ENCODE measurements at places on chromosomes 7 and 10.

DNA sequence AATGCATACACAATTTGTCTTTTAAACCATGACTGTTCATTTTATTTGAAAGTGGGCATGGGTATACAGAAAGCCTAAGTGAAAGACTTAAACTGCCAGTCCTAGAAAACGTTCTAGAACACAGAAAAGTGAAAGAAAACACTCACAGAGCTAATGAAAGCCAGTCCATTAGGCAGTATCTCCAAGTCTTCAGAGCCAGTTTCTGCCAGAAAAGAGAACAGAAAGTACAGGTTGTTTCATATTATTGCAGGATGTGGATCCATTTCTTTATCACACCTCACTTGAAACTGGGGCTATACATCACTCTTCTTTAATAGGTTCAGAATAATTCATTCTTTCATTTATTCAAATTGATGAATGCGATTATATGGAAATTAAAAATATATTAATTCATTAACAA is 7.7 kb downstream of the PON1 start:
- DNase-seq: no peak

DNA sequence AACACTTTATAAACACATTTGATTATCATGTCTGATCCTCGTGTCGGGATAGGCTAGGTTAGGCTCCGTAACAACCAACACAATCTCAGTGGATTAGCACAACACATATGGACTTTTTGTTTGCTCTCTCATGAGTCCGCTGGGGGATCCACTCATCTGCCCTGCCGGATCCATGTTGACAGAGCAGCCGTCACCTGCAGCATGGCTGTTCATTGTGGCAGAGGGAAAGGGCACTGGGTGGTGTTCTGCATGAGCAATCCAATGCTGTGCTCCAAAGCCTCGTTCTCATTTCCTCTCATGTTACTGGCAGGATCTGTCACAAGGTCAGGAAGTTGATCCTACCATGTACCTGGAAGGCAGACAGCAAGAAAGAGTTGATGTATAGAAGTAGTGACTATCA is 62.5 kb upstream of the RAPGEF5 start:
- no peak for DNase-seq

DNA sequence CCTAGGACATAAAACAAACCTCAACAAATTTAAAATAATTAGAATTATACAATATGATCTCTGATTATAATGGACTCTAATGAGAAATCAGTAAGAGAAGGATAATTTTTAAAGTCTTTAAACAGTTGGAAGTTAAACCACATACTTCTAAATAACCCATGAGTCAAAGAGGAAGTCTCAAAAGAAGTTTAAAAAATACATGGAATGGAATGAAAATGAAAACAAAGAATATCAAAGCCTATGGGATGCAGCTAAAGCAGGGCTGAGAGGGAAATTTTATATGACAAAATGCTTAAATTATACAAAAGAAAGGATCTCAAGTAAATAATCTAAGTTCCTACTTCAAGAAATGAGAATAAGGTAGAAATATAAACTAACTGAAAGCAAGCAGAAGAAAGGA is 460.5 kb downstream of the RPS24 start:
- no peak for DNase-seq

- no peak for DNase-seq
Measured at GRCh38 chr10:52623761-52624160, 148.8 kb downstream of the MBL2 start.

DNA sequence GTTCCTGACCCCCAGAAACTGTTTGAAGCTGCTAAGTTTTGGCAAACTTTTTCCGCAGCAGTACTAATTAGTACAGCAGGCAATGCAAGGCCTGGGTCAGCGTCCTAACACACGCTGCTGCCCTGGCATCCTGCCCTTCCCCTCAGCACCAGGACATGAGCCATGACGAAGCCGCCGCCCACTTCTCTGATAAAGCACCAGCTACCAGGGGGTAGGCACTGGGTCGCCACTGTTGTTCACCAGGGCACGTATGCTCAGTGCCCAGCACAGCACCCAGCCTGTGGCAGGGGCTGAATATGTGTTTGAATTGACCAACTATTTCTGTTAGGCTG is 59.5 kb downstream of the CHST15 start:
- no peak for DNase-seq

GRCh38 chr10:49667991-49668390 is 11.5 kb upstream of the C10orf53 start:
- DNase-seq: no peak

DNA sequence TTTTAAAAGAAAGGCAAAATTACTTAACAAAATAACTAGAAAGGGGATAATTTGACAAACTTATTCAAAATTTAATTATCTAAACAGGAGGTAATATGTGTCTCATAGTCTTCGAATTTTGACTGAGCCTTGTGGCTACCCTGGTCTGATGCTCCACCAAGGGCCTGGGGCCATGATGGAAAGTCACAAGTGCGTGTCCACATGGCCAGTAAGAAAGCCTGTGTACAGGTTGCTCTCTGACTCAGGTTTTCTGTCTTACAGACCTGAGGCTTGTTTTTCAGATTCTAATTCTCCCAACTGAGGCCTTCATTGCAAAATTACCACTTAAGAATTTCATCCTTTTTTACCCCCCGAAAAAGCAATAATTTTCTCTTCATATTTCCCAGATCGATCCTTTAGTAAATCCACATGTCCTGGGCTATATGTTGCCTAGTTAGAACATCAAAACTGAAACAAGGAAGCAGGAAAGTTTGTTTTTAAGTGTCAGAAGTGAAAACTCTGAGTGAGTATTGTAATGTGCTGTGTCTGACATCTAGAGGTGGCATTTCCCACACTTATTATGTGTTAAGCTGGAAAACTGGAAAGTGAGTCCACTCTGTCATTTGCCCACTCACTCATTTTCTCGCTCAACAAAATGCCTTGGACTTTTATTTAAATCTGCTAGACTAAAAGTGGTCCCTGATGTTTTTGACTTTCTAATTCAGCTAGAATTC is 10.0 kb downstream of the CYP3A43 start:
- DNase-seq: no peak

- DNase-seq: no peak
Measured at GRCh38 chr10:14625765-14626525, 148.8 kb downstream of the FAM107B start.

GRCh38 chr10:59315465-59315864 is 46.9 kb downstream of the FAM13C start:
- no peak for DNase-seq

DNA sequence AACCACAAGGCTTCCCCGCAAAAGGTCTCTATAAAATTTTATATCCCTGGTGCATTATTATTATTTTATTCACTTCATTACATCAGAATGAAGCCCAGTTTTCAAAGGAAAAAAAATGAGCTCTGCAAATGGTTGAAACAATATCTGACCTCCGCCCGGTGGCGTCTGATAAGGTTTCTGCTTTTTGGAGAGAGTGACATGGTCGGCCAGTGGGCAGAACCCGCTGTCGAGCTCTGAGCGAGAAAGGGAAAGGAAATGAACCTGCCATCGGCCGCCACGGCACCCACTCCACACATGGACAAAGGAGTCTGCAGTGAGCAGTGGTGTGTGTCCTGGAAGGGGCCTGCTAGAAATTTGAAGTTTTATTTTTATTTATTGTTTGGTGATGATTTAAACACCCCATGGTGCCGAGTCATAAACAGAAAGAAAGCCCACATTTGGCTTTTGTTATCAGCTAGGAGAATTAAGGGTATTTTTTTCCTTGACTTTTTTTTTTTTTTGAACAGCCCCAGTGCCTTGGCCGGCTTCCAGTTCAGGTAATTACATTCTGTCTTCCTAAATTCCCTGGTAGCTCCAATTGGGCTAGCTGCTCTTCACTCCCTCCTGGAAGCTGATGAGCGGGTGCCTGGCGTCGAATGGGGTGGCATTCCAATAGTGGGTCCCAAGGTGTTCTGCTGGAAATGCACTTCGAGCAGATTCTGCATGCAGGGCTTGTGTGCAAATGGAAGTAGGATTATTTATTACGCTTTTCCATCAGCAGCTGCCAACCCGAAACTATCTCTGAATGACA is 149.4 kb upstream of the MKI67 start:
- DNase-seq: no peak

Data from right lobe of liver (tissue), 6 donors.